ENCODE measurements at places on chromosomes 7 and 10.

- H3K4me3 ChIP-seq = peak overlapping the region; percentile 91
- peak overlapping the region; percentile 99 for H3K27ac ChIP-seq
- peaks cover 17% of the 10 kb centered on the region for H3K4me1 ChIP-seq
- DNase-seq = no peak
- H3K36me3 ChIP-seq = no peaks in the 10 kb centered on the region
Measured at GRCh38 chr10:35127289-35127891, 744 bp downstream of the CREM start.

- no peaks in the 10 kb centered on the region for H3K36me3 ChIP-seq
- H3K27ac ChIP-seq = no peak overlapping the region
- H3K27me3 ChIP-seq = peaks cover 5% of the 10 kb centered on the region
- DNase-seq = no peak
Measured at GRCh38 chr7:40175725-40176510, 41.1 kb downstream of the SUGCT start.

DNA sequence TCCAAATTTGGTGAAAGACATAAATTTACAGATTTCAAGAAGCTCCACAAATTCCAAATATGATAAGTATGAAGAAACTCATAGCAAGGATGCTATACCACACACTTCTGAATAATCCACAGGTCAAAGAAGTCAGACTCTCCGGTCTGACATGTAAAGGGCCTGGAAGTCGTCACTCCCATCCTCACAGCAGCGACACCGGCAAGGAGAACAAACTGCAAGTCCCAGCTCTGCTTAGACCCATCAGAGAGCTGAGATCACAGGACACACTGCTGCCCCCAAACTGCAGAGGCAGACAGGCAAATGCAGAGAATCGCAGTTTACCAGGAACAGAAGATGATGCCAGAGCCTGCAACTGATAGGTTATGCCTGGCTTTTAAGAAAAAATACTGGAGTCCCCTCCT is 62.0 kb downstream of the AMZ1 start:
- H3K27ac ChIP-seq = peak overlapping the region; percentile 12
- peaks cover 25% of the 10 kb centered on the region for H3K4me1 ChIP-seq
- H3K27me3 ChIP-seq = no peaks in the 10 kb centered on the region
- H3K4me3 ChIP-seq = no peak overlapping the region
- no peak for DNase-seq

GRCh38 chr7:31938650-31939049 is 131.6 kb downstream of the PDE1C start:
- H3K36me3 ChIP-seq = no peaks in the 10 kb centered on the region
- H3K27ac ChIP-seq = no peak overlapping the region
- no peaks in the 10 kb centered on the region for H3K4me1 ChIP-seq
- DNase-seq = no peak
- no peak overlapping the region for H3K4me3 ChIP-seq

GRCh38 chr7:37408291-37409228 is 40.1 kb downstream of the ELMO1 start:
- peak overlapping the region; percentile 60 for H3K27ac ChIP-seq
- H3K36me3 ChIP-seq = peaks cover 11% of the 10 kb centered on the region
- H3K27me3 ChIP-seq = no peaks in the 10 kb centered on the region
- peaks cover 52% of the 10 kb centered on the region for H3K4me1 ChIP-seq
- DNase-seq = no peak

DNA sequence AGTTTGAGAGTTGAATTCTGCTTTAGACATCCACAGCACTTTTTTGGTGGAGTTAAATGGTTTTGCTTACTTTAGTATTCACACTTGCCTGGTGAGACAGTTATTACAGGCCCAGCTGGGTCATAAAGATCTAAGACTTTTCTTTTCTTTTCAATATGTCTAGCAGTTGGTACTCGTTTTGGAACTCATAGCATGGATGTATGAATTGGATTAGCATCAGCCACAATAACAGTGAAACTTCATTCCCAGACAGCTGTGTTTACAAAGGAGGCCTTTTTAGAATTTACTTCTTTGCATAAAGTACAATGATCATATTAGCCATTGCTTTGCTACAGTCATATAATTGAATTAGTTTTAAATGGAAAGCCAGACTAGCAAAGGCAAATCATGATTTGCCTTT is 168.4 kb upstream of the DKK1 start:
- no peak for DNase-seq
- H3K36me3 ChIP-seq = no peaks in the 10 kb centered on the region
- no peak overlapping the region for H3K27ac ChIP-seq
- no peaks in the 10 kb centered on the region for H3K4me1 ChIP-seq
- no peaks in the 10 kb centered on the region for H3K27me3 ChIP-seq

- H3K27ac ChIP-seq = no peak overlapping the region
- no peak overlapping the region for H3K4me3 ChIP-seq
- H3K4me1 ChIP-seq = no peaks in the 10 kb centered on the region
- DNase-seq = no peak
- no peaks in the 10 kb centered on the region for H3K36me3 ChIP-seq
- H3K27me3 ChIP-seq = peaks cover 1% of the 10 kb centered on the region
Measured at GRCh38 chr7:159038066-159038465, 106.6 kb downstream of the VIPR2 start.

DNA sequence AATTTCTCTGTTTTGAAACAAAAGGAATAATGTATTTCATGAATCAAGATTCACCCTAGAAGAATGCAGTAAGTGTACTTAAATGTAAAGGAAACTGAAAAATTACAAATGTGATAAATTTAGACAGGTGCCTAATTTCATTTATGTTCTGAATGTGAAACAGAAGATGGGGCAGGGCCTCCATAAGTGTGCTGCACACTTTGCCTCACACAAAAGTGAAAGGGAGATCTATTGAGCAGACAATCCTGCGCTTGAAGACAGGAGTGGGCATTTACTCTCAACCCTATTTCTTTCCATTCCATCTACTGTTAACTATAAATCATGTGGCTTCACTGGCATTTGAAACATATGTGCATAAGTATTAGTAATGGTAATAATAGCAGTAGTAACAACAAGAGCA is 36.2 kb downstream of the GNG11 start:
- H3K4me1 ChIP-seq = peaks cover 8% of the 10 kb centered on the region
- no peak overlapping the region for H3K4me3 ChIP-seq
- peaks cover 1% of the 10 kb centered on the region for H3K27me3 ChIP-seq
- no peak for DNase-seq

DNA sequence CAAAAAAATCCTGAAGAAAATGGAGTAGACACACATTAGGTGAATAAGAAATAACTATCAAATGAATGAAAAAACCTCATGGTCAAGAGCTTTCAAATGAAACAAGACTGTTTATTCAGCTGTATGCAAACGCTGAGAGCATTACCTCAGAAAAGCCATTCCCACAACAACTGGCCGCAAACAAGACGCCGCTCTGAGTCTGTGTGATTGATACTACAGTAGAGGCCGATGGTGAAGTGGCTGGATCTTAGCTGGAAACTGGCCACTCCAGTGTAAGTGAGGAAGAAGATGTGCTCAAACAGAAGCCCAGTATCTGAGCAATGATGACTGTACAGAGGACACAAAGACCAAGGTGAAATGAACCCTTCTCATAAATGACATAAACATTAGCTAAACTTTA is 252.4 kb upstream of the GHITM start:
- H3K27me3 ChIP-seq = peaks cover 4% of the 10 kb centered on the region
- no peaks in the 10 kb centered on the region for H3K4me1 ChIP-seq
- DNase-seq = no peak
- H3K27ac ChIP-seq = no peak overlapping the region
- no peak overlapping the region for H3K4me3 ChIP-seq

- H3K36me3 ChIP-seq = peaks cover 6% of the 10 kb centered on the region
Measured at GRCh38 chr7:36119005-36119706, 33.9 kb upstream of the EEPD1 start.

DNA sequence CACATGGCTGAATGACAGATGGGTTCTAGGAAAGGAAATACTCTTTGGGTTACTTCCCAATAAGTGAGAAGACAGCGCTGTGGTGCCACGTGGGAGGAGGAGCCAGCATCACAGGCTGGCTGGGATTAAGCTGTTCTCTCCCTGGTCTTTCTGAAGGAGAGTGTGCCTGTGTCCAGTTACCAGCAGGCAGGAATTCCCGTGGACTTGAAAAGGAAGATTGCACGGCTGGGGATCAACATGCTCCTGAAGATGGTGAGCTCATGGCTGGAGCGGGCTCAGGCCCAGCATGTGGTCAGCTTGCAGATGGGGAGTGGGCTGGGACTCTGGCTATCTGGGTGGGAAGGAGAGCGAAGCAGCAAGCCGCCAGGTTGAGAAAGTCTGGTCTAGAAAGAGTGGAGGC is 8.1 kb downstream of the ADCK2 start:
- no peaks in the 10 kb centered on the region for H3K27me3 ChIP-seq
- H3K36me3 ChIP-seq = peaks cover 35% of the 10 kb centered on the region
- H3K27ac ChIP-seq = no peak overlapping the region
- no peak for DNase-seq
- no peak overlapping the region for H3K4me3 ChIP-seq

DNA sequence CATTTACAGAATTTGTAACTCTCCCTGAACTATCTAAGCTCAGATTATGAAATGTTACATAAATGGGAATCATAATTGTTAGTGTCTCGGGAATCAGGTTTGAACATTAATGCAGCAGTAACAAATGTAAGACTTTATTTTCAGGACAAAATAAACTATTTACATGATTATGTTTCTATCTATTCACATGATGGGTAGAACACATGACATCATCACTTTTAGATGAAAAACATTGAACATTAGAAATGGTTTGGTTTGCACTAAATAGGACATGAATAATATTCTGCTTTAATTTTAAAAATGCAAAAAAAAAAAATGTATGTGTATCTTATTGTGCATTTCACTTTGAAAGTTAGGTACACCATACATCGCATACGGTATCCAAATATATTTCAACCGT is 745.5 kb upstream of the POT1 start:
- H3K36me3 ChIP-seq = no peaks in the 10 kb centered on the region
- DNase-seq = no peak
- H3K27me3 ChIP-seq = no peaks in the 10 kb centered on the region
- no peak overlapping the region for H3K4me3 ChIP-seq

DNA sequence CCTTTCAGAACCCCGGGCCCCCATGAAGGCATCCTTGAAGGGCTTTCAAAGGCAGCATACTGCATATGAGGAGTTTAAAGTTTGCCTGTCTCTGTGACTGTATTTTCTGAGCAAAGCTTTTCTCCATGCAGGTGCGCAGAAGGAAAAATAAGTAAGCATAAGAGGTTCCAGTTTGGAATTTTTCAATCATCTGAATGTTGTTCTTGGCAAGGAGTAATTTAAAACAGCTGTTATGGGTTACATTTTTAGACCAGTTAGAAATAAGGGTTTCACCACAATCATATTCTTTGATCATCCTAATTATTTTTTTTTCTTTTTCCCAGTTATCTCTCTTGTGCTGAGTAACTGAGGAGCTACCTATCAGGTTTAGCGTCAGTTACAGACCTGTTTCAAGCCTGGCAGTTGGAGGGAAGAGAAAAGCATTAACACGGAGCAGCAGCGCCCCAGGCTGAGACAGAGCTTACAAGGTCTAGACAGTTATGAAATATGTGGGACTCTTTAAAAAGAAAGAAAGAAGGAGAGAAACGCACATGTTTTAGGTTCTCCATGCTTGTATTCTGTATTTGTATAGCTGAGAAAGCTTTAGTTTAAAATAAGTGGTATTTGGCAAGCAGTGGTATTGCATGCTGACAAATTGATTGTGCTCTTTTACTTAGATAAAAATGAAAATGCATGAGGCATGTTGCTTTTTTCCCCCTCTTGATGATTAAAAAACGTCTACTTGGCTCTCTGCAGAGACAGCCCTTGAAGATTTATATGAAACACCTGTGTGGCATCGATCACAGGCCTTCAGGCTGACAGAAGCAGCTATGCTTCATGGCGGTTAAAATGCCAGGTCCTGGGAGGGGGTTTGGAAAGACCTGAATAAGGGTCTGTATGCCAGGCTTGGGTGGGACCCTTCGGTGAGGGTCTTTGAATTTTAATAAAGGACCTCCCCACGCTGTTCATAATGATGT is 157.6 kb downstream of the GRK5 start:
- DNase-seq = no peak
- H3K36me3 ChIP-seq = peaks cover 7% of the 10 kb centered on the region
- H3K4me1 ChIP-seq = peaks cover 21% of the 10 kb centered on the region

DNA sequence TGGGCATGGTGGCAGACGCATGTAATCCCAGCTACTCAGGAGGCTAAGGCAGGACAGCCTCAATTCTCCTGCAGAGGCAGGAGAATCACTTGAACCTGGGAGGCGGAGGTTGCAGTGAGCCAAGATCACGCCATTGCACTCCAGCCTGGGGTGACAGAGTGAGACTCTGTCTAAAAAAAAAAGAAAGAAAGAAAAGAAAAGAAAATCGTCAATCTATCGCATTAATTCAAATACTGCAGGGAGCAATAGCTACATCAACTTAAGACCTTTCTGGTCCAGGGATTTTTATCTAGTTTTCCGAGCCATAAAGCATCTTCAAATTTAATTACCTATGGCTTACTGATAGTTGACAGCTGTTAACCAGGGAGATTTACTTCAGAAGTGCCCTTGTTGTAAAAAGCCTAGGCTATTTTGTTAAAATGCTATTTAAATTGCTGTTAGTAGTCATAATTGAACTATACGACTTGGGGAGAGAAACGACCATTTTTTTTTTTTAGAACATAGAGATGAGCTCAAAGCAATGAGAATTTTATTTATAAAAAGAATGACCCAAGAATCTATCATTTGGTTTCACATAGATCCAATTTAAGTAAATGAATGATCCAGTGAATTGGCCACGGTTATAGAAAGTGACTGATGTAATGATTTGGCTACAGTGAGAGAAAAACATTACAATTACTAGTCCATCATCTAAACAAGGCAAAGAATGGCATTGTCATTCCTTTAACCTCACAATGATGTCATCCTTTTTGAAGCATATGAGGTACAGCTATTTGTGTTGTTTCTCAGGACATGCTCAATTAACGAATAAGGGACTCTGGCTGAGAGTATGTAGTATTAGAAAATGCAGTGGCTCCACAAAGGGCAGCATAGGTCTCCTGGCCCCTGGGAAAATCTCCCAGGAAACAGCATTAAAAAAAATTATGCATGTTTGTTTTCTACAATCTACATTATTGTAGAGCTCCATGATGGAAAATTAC is 85.3 kb downstream of the SEMA3C start:
- H3K27me3 ChIP-seq = no peaks in the 10 kb centered on the region
- H3K36me3 ChIP-seq = no peaks in the 10 kb centered on the region
- H3K4me1 ChIP-seq = no peaks in the 10 kb centered on the region
- no peak for DNase-seq
- no peak overlapping the region for H3K4me3 ChIP-seq

GRCh38 chr10:43606323-43607198 is at the start of gene ZNF485:
Gene ZNF485 (plus strand): TSS chr10:43606438. CDS start chr10:43607051, 613 bp downstream.
- H3K27ac ChIP-seq = peak within 1 kb of the TSS; percentile 49
- peak; percentile 25 for DNase-seq
- H3K4me1 ChIP-seq = peaks cover 11% of the 10 kb centered on the region
- peaks cover 3% of the 10 kb centered on the region for H3K27me3 ChIP-seq
- H3K4me3 ChIP-seq = peak within 1 kb of the TSS; percentile 83

DNA sequence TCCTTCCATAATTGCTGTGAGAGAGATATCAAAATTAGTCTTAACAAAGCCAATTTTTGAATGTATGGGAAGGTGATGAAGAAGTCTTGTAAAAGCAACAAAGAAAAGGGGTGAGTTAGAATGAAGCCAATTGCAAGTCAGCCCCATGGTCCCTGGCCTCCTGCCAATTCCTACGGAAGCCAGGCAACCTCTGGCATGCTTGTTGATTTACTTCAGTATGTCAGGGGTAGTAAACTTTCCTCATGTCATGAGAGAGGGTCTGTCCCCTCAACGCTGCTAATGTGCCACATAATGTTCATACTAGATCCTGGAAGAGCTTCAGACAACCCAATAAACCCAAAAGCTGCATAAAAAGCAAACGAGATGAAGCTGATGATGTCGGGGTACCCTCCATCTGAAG is 159.1 kb upstream of the YAE1 start:
- H3K27ac ChIP-seq = no peak overlapping the region
- H3K4me3 ChIP-seq = no peak overlapping the region
- no peaks in the 10 kb centered on the region for H3K4me1 ChIP-seq
- H3K27me3 ChIP-seq = peaks cover 10% of the 10 kb centered on the region

GRCh38 chr7:741191-741671 is 14.2 kb upstream of the PRKAR1B start:
- H3K36me3 ChIP-seq = peaks cover 27% of the 10 kb centered on the region
- H3K27ac ChIP-seq = no peak overlapping the region
- H3K27me3 ChIP-seq = no peaks in the 10 kb centered on the region
- H3K4me1 ChIP-seq = peaks cover 5% of the 10 kb centered on the region
